ENCODE measurements at places on chromosomes 5 and 9.

GRCh38 chr5:172988276-172988675, 4.7 kb downstream of the ATP6V0E1 start:
- DNase-seq = no peak

DNA sequence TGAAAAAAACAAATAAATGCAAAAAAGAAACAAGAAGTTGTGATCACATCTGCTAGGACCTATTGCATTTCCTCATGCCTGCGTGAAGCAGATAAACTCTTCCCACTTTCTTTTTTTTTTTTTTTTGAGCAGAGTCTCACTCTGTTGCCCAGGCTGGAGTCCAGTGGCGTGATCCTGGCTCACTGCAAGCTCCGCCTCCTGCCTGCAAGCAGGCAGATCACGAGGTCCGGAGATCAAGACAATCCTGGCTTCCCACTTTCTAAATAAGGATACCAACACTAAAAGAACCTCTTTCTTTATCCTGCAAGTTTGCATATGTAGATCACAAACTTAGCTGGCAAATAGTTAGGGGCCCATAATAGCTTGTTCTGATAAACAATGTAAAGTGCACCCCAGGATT, 128.6 kb downstream of the ASTN2 start:
- DNase-seq = no peak

DNA sequence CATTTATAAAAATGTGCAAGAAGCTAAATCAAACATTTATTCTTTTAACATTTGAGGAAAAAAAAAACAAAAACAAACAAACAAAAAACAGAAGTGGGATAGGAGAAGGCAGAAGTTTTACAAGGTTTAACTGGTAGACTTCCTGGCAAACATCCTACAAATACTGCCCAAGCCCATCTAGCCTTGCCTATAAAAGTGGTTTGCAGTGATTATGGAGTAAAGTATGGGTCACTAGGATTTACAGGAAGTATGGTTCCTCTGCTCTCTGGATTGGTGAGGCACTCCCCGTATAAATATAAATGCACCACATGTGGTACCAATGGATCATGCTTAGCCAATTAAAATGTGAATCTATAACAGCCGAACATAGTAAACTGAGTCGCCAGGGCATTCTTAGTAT, 291.9 kb downstream of the EDIL3 start:
- no peak for DNase-seq

- DNase-seq = no peak
Measured at GRCh38 chr5:19104948-19105347, 883.1 kb downstream of the CDH18 start.

GRCh38 chr9:7578951-7579350, 220.6 kb downstream of the DMAC1 start:
- DNase-seq = no peak

- peak; percentile 81 for DNase-seq
Measured at GRCh38 chr9:86946201-86947145, 833 bp downstream of the GAS1 start.

- DNase-seq = no peak
Measured at GRCh38 chr5:34656700-34657273, 659 bp downstream of the RAI14 start.

DNA sequence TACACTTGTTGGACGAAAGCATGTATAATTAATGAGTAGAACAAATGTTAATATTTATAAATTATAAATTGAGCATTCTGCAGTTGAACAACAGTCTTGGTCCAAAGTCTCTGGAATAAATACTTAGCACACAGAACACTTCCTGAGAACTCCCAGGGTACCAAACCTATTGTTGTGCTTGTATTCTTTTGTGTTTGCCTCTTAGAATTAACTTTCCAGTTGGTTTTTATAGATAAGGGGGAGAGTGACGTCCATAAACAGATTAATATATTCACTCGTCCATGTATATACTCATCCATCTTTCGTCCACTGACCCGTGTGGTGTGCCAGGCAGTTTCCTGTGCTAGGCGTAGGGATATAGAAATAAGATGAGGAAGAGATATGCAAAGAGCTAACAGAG, 62.3 kb upstream of the TGFBR1 start:
- DNase-seq = no peak

DNA sequence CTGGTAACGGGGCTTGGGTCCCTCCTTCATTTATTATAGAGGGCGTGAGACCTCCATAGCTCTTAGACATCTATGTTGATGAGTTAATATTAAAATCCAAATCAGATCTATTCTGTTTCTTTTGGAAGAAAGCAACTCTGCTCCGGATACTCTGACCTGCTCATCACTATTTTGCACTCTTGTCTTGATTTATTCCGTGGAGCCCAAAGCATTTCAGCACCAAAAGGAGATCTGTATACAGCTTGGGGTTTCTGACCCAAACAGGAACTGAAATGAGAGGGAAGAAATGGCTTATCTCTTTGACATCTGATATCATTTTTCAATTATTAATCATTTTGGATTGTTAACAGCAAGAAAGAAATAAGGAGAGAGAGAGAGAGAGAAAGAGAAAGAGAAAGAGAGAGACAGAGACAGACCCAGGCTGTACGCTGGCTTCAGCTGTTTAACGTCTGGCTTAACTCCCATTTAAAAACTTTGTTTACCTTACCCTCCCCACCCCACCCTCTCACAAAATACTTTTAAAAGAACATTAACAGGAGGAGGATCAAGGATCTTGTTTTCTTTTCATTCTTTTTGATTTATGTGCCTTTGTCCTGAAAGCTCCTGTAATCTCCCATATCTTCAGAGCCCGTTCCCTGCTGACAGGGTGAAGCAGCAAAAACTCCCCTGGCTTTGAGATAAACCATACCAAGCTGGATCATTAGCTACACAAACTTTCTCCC, 231.4 kb upstream of the TUT7 start:
- DNase-seq = no peak
